ENCODE measurements at places on chromosomes 7 and 10. TPM values are rescaled to one million over a fixed set of nuclear protein-coding genes. Genes with fewer than 3 reads are reported as not detected.

The VIM gene
- 1,097 TPM for total RNA-seq

The MRLN gene
- not detected for total RNA-seq

The GCK gene
- 5.6 TPM for total RNA-seq

The CALML5 gene
- total RNA-seq = not detected

DNA sequence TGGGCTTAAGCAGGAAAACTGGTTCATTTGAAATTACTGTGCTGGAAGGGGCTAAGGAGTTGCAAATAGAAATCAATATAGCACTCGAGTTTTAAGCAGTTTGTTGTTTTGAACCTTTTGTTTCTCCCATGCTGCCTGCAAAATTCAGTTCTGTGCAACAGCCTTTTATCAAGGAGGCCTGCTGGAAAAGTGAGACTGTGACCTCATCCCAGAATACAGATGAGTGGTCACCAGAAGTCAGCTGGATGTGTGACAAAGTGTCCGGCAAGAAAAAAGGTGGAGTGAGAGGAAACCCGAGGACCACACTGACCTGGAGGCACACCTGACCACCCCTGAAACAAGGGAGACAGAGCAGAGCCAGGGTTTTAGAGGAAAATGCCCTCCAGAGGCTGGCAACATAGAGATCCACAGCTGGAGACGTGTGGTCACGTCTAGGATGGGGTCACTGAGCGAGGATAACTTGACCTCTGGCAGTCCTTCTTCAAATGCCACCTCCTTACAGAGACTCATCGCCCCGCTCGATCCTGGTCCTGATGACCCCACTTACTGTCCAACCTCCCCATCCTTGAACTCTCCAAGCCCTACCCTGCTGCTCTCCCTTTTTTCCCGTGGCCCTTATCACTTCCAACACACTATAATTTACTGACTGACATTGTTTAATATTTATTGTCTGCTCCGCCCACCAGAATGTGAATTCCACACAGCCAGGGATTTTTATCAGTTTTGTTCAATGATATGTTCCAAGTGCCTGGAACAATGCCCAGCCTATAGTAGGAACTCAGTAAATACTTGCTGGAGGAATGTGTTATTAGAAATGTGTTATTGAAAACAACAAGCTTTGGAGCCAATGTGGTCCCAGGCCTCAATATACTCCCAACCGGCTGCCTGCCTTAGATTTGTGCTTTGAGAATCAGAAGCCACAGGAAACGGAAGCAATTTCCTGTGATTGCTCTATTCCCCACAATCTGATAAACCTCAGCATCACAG lies 243.8 kb downstream of the GLI3 start:
- no peak for DNase-seq

DNA sequence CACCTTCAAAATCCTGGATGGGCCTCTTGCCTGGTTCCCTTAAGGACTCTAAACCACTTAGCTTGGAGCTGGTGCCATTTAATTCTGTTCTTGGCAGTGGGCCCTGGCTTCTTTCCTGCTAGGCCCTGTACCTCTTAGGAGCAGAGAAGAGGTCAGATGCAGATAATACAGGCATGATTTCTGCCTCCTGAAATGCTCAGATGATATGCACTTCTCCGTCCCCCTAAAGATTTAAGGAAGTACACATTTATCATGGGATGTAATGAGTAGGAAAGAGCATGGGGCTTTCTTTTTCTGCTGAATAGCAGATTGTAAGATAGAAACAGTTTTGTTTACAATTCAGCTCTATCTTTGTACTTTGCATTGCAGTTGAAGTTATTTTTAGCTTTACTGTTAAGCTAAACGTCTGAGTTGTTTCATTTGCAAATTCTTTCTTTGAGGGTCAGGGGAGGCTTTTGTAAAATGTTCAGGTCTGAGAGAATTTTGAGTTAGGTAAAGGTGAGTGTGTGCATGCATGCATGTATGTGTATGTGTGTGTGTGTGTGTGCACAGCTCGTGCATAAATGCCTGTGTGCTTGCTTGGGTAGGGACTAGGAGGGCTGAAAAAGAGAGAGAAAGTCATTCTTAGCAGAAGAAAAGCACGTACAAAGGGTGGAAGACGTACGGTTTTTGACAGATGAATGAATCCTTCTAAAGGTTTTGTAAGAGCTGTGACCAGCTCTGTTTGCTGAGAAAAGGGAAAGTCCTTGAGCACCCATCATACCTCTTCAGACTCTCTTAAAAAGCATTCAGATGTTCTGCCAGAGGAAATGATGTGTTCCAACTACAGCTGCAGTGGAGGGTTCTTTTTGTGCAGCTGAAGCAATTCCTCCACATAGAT lies 364.2 kb downstream of the AUTS2 start:
- DNase-seq = no peak

DNA sequence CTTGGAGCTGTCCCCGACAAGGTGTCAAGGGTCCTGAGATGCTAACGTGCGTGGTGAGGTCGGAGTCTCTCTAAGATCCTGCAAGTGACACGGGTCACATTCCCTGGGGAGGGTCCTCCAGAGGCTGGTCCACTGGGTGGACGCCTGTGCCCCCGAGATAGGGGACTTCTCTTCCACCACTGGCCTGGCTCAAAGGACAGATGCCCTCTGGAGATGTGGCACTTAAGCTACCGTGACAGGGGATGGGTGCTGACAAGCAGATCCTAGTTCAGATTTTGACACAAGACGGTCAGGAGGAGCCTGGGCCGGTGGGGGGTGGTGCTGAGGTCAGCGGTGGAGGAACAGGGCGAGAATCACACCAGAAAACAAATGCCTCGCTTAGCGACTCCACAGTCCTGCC lies 178.0 kb downstream of the ADARB2 start:
- DNase-seq = no peak

- no peak for DNase-seq
These were observed 228.7 kb downstream of the CNTNAP2 start for GRCh38 chr7:146345251-146345650.

DNA sequence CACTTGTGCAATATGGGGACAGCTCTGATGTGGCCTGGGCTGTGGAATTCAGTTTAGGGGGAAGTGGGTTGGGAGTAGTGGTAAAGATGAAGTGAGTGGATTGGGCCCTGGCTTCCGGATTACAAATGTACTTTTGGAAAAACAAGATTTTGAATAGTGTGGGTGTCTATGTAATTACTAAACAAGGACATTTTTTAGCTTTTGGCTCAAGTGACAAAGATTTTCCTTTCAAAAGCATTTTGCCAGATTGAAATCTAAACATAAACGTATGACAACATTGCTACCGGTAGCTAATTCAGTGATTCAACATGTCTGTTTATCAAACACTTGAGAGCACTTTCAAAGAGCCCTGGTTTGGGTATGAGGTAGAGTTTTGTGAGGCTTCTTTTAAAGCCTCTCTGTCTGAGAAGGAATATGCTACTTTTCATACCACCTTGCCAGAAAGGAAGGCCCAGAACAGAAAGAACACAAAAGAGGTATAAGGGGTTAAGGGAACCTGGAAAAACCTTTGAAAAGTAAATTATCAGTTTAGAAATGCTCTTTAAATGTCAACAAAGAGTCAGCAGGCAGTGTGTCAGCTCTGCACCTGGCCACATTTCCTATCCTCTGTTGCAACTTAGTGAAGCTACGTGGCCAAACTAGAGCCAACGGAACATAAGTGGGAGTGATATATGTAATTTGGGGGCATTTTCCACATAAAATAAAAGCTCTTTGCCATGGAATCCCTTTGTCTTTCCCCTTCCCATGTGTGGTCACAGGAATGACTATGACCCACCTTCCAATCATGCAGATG lies 516.1 kb downstream of the NRG3 start:
- DNase-seq = no peak

GRCh38 chr10:68301790-68302502 lies 29.9 kb upstream of the HNRNPH3 start:
- DNase-seq = no peak

- DNase-seq = no peak
These were observed 24.7 kb upstream of the WASL start for GRCh38 chr7:123773481-123773880.

- DNase-seq = no peak
These were observed 22.5 kb downstream of the ST8SIA6 start for GRCh38 chr10:17431871-17432311.

GRCh38 chr10:85849315-85849714 lies 517.3 kb downstream of the GRID1 start:
- DNase-seq = no peak

- DNase-seq = no peak
These were observed 56.0 kb downstream of the CPXM2 start for GRCh38 chr10:123835575-123835974.
